ENCODE measurements at places on chromosomes 3 and 15.
A peak's percentile ranks its signal among the peaks of the same experiment; 100 is the strongest.

- no peak for DNase-seq
Observed at GRCh38 chr3:52835766-52836470, 1.1 kb upstream of the MUSTN1 start.

- no peak for DNase-seq
Observed at GRCh38 chr15:75229191-75230015, 27.7 kb downstream of the C15orf39 start.

- DNase-seq = no peak
Observed at GRCh38 chr15:79208179-79208578, 74.3 kb upstream of the ANKRD34C start.

- DNase-seq = no peak
Observed at GRCh38 chr3:186964071-186964470, 33.7 kb downstream of the ST6GAL1 start.

GRCh38 chr15:70406617-70407335 is 309.1 kb upstream of the TLE3 start:
- DNase-seq = no peak

GRCh38 chr3:61927332-61927731 is 366.0 kb downstream of the PTPRG start:
- no peak for DNase-seq

DNA sequence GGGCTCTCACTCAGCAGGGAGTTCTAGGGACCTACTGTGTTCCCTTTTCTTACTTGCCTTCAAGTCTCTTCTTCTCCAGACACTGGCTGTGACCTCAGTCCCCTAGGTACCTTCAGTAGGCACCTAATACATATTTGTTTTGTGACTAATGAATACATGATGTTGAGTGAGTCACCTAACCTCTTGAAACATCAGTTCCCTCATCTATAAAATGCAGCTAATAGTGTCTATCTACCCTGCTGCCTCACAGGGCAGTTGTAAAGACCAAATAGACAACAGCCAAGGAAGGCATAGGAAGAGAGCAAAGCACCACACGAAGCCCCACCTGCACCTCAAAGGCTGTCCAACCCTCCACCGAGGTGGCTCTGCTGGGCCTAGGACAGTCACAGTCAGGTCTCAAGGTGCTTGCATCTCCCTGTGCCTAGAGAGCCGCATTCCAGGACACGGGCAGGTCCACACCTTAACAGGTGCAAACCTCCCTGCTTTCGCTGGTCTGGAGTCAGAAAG is 29.1 kb downstream of the DAPK2 start:
- DNase-seq = no peak

DNA sequence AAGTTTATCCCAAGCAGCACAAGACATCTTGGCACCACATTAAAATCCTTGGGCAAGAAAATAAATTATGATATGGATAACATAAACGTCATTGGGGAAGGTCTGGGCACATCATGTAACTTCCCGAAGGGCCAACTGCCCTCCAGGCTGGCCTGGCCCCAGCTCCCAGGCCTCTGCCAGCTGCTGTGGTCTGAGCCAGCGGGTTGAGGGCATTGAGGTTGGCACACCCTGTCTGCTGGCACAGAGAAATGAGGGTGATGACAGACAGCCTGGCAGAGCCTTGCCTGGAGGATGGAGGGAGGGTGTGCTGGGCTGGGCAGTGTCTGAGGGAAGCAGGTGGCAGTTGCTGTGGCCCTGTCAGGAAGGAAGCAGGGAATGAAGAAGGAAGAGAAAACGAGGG is 3.3 kb upstream of the RBSN start:
- no peak for DNase-seq

- DNase-seq = no peak
Observed at GRCh38 chr15:47442371-47442770, 274.9 kb upstream of the SEMA6D start.

DNA sequence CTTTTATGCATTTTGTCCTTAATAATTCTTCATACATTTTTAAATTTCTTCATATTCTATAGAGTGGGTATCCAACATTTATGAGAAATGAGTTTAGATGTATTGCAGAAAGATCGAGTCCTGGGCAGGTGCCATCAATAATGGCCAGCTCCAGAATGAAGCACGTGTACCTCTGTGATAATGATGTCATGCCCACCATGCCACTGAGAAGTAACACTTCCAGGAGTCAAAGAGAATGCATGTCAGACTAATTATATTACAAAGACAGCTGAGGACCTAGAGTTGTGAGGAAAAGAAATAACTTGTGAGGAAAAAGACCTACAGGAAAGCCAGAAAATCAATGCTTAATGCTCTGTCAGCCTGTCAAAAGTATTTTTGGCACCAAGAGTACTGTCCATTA is 157.4 kb upstream of the P2RY1 start:
- no peak for DNase-seq

DNA sequence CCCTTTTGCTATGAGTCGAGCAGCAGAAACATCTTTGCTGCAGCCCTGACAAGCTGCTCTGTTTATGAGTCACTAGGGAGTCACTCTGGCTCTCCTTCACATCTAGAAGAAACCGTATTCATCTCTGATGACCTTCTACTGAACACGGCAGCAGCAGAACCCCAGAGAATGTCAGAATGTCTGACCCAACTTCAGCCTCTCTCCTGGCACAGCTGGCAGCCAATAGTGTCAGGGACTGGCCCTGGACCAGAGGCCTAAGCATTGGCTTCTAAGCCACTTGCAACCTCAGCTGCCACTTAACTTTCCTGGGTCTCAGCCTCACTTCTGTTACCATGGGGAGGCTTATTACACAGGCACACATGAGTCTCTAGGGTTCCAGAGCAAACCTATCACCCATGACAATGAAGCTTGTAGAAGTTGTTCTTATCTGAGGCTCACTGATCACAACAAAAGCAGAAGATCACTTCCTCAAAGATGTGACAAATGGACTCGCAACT is 184.1 kb upstream of the TLE3 start:
- no peak for DNase-seq

DNA sequence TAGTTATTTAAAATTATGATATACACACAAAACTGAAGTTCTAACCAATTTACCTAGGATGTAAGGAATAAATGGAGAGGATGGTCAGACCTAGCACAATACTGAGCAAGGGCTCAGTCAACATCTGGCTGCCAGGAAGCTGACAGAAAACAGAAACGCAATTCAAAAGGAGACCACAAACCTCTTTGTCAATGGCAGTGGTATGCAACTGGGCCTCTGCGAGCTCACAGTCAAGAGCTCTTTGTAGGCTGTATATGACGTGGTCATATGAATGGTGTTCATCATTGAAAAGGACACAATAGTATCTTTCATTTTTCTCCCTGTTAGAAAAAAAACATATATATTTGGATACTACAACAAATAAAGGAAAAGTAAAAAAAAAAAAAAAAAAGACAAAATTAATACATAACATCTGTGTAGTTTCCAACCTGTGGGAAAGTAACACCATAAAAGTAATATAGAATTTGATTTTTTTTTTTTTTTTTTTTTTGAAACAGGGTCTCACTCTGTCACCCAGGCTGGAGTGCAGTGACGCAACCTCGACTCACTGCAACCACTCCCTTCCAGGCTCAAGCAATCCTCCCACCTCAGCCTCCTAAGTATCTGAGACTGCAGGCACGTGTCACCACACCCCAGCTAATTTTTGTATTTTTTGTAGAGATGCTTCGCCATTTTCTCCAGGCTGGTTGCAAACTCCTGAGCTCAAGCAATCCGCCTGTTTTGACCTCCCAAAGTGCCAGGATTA is 37.9 kb downstream of the UBR1 start:
- DNase-seq = no peak

DNA sequence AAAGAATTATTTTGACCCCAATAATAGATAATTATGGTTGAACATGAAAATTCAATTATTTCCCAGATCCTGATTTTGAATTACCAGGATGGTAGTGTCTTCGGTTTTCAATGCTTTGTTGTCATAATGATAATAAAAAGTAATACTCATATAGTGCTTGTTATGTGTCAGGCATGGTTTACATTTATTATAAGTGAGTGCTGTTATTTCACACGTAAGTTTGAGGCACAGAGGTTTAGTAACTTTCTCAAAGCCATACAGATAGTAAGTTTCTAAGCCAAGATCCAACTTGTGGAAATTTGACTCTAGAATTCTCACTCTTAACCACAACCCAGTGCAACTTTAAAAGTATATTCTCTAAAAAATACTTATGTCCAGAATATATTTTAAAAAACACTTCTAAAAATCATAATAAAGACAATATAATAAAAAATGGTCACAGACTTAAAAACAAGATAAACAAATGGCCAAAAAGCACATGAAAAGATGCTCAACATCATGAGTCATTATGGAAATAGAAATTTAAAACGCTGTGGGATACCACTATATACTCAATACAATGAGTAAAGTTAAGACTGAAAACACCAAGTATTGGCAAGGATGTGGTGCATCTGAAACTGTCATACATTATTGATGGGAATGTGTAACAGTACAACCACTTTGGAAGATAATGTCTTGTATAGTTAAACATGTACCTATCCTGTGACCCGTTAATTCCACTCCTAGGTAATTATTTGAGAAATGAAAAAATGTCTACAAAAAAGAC is 45.2 kb downstream of the SPRED1 start:
- DNase-seq = no peak

GRCh38 chr15:39629906-39630305 is 49.0 kb downstream of the THBS1 start:
- no peak for DNase-seq

- DNase-seq = peak; percentile 17
Observed at GRCh38 chr3:37456270-37456708, 281.9 kb upstream of the LRRFIP2 start.

- no peak for DNase-seq
Observed at GRCh38 chr15:92663250-92663951, 7.8 kb upstream of the FAM174B start.

DNA sequence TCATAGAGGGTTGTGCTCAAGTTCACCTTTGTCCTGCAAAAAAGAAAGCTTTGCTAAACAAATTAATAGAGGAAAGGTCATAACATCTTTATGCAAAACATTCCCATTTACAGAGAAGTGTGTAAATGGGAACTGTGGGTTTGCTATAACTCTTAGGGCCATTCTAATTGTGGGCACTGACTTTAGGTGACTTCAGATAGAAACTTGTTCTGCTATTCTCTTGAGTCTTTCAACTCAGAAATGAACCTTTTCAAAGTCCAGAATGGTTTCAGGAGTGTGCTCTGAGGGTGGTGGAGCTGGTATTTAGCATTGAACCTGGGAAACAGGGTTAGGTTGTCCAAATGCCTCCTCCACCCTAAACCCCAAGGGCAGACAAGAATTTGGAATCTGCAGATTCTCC is 34.0 kb downstream of the SPTSSB start:
- DNase-seq = no peak

DNA sequence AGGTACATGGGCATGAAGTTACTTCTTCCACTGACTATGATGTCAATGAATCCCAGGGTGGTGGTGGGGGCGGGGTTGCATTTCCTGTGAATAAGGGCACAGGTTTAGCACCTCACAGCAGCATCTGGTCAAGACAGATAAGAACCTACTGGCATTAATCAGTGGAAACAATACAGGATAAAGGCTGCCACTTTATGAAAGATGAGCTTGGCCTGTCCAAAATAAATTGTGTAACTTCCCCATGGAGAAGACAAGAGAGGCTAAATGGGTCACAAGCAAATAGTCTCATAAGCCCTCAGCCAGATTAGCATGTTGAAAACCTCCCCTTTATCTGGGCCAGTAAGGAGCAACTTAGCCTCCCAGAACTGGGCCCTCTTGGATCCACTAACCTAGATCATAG is 27.4 kb upstream of the PLSCR2 start:
- DNase-seq = no peak

DNA sequence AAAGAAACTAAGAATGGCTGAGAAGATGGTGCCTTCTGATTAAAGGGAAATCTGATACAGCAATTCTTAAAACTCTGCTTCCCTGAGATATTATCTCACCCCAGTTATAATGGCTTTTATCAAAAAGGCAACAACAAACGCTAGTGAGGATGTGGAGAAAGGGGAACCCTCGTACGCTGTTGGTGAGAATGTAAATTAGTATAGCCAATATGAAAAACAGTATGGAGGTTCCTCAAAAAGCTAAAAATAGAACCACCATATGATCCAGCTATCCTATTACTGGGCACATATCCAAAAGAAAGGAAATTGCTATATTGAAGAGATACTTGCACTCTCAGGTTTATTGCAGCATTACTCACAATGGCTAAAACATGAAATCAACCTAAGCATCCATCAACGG is 65.1 kb downstream of the GOLIM4 start:
- no peak for DNase-seq
